ENCODE measurements at places on chromosomes 1 and 21. TPM values are rescaled to one million over a fixed set of nuclear protein-coding genes. Genes with fewer than 3 reads are reported as not detected.

Gene AADACL3
- not detected for polyA plus RNA-seq

GRCh38 chr1:25425098-25426085 is 4.8 kb upstream of the RHCE start:
- no peak for DNase-seq

- no peak for DNase-seq
Observed at GRCh38 chr1:198463709-198464108, 76.8 kb downstream of the ATP6V1G3 start.

GRCh38 chr1:35243691-35244090 is 24.8 kb upstream of the ZMYM4 start:
- DNase-seq = peak; percentile 28

Gene TSTD1
- polyA plus RNA-seq = 295 TPM

Gene LIN28A
- not detected for polyA plus RNA-seq

Data from B cell (primary cell).